ENCODE measurements at places on chromosomes 6 and 20. TPM values are rescaled to one million over a fixed set of nuclear protein-coding genes. Genes with fewer than 3 reads are reported as not detected.

DNA sequence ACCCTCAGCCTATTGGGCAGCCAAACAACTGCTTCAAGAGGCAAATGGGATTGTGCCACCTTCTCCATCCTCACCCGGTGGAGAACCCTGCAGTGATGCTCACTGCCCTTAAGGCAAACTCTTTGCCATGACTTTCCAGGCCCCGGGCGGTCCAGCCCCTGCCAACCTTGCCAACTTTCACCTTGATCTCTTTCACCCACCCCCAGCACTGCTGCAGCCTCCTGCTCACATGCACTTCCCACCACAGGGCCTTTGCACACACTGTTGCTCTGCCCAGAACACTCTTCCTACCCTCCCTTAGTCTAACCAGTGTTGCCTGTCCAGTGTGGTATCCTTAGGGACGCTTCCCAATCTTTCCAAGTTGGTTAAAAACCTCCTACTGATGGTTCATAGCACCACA is 221.1 kb downstream of the EYA2 start:
- DNase-seq, result no peak

BANF2 gene
- total RNA-seq, result not detected

- DNase-seq, result no peak
Observed at GRCh38 chr20:44835661-44836221, 25.4 kb upstream of the RIMS4 start.

DNA sequence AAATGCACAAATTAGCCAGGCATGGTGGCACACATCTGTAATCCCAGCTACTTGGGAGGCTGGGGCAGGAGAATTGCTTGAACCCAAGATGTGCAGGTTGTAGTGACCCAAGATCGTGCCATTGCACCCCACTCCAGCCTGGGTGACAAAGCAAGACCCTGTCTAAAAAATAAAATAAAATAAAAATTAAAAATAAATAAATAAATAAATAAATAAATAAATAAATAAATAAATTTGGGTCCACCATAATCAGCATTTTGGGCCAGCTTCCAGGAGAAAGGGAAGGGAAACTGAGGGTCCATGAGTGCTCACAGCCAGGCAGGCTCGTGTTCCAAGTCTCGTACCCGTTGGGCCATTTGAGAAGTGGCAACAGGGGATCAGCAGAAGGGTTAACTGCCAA is 131.6 kb upstream of the AGPAT4 start:
- DNase-seq, result no peak

SEMG1 gene
- not detected for total RNA-seq

GRCh38 chr6:132063204-132063603 is 112.0 kb upstream of the CCN2 start:
- no peak for DNase-seq
